ENCODE measurements at places on chromosomes 11 and 22. TPM values are rescaled to one million over a fixed set of nuclear protein-coding genes. Genes with fewer than 3 reads are reported as not detected.

GRCh38 chr22:49208768-49209252 lies 618.9 kb downstream of the BRD1 start:
- DNase-seq: no peak

DNA sequence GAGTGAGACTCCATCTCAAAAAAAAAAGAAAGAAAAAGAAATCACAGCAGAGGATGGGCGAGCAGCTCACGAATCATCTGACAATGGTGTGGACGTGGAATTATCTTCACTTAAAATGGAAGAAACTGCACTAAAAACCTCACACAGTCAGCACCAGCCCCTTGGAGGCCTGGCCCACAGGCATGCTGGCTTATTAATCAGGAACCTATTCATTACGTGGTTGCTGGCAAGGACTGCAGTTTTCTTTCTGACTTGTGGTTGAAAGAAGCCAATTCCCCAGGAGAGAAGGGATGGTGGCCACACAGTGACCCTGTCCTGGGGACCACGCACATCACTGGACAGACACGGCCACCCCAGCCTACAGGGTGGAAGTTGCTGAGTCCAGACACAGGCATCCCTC lies 401.1 kb downstream of the CTTN start:
- no peak for DNase-seq

DNA sequence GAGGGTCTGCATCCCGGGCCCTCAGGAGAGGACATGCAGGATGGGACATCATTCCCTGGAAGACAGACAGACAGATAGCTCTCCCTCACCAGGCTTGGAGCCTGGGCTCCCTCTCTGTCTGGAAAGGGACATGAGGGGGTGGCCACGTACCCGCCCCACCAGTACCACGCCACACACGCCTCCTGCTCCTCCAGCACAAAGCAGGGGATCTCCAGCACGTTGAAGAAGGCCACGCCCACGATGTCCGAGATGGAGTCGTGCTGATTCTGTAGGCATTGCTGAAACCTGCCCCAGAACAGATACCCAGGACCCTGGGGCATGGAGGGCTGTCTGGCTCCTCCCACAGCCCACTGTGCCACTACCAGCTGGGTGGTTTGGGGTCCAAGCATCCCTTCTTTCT lies 2.2 kb downstream of the PLA2G3 start:
- DNase-seq: no peak

DNA sequence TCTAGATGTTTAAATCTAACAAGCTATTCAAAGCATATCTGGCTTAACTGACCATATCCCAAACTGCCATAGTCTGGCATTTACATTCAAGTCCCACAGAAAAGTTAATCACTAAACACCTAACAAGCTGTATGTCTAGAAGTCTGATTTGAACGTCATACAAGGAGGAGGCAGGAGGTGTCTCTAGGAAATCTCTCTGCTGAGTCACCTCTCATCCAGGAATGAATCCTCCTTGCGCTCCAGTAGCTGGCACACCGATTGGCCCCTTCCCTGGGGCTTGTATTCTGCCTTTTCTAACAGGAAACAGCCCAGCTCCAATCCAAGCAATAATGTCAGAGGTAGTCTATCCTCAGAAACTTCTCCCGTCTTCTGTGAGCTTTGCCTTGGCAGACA lies 31.8 kb downstream of the FEZ1 start:
- no peak for DNase-seq

- no peak for DNase-seq
Observed at GRCh38 chr11:76794371-76795289, 11.5 kb downstream of the TSKU start.

DNA sequence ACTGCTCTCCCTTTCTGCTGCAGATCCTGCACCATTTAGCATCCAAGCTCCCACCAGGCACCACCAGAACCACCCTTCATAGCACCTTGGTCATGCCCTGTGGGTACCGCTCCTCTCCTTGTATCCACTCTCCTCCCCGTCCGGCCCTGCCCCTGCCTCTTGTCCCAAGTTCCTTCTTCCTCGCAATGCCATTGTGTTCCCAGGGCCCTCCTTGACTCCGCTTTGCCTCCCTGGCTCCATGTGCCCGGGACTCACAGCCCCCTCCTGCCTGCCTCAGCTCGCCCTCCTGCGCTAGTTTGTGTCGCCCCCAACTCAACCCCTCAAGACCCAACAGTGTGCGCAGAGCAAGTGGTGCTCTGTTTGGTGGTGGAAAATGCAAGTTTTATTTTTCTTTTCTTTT lies 10.8 kb downstream of the FADS2 start:
- DNase-seq: no peak

- DNase-seq: no peak
Observed at GRCh38 chr11:93196816-93197379, 893 bp downstream of the SLC36A4 start.

GRCh38 chr22:33070600-33070999 lies 12.4 kb upstream of the SYN3 start:
- DNase-seq: no peak

DNA sequence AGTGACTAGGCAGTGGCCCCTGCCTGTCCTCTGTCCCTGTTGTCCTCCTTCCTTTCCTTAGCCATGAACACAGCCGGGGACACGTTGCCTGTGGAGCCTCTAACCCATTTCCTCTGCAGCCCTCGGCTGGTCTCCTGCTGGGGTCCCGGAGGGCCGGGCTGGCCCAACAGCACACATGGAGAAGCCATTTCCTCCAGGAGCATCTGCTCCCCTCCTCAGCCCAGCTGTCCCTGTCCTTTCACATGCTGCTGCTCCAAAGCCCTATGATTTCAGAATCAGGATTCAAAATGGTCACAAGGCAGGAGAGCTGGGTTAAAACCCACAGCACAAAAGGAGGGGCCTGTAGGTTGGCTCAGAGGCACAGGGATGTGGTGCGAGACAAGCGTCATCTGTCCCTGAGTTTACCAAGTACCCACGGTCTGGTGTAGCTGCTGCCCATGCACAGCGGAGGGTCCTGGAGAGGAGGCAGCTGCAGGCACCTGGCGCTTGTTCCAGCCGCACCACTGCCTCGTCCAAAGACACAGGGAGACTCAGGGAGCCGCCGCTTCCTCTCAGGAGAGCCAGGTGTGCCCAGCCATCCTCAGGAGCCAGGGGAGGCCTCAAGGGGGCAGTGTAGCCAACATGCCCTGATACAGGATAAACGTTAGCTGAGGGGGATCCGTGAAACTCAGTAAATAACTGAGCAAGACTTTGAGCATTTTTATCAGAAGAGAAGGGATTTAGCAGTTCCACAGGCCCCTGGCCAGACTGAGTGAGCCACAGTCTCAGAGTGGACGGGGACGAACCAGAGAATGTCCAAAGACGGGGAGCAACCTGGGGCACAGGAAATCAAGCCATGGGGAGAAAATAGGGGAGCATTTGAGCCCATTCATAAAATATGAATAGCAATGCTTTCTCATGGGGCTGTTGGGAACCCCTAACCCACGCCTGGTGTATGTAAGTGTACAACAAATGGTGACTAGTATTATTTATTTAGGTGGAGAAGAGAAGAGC lies 3.9 kb upstream of the VSIG10L2 start:
- peak; percentile 56 for DNase-seq

GRCh38 chr11:78332174-78332866 lies 85.3 kb downstream of the GAB2 start:
- DNase-seq: no peak

DNA sequence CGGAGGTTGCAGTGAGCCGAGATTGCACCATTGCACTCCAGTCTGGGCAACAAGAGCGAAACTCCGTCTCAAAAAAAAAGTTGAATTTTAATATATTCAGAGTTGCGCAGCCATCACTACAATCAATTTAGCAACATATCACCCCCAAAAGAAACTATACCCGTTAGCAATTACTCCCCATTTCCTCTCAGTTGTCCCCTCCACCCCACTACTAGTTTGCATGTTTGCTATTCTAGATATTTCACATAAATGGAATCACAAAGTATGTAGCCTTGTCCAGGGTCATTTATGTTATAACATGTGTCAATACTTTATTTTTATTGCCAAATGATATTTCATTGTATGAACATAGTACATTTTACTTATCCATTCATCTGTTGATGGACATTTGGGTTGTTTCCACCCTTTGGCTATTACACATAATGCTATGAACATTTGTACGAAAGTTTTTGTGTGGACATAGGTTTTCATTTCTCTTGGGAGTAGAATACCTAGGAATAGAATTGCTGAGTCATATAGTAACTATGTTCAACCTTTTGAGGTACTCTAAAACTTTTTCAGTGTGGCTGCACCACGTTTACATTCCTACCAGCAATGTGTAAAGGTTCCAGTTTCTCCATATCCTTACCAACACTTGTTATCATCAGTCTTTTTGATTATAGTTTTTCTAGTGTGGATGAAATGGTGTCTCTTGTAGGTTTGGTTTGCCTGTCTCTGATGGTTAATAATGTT lies 2.2 kb downstream of the ZNF143 start:
- no peak for DNase-seq

- peak; percentile 70 for DNase-seq
Observed at GRCh38 chr11:35419184-35419829, at the start of gene SLC1A2. TSS of gene SLC1A2 (minus strand) at chr11:35419558. CDS start at chr11:35418966, 592 bp downstream.

MUC6 gene
- 90.2 TPM for total RNA-seq

ZNF74 gene
- 5.3 TPM for total RNA-seq

FGF19 gene
- total RNA-seq: not detected

OR56B1 gene
- total RNA-seq: not detected

C11orf16 gene
- not detected for total RNA-seq

PRG3 gene
- not detected for total RNA-seq

SAA2 gene
- 12.8 TPM for total RNA-seq

BIK gene
- 4.9 TPM for total RNA-seq

SYCE3 gene
- total RNA-seq: not detected

HEPN1 gene
- total RNA-seq: not detected

SLC22A25 gene
- not detected for total RNA-seq

Data from pancreas (tissue), 10 donors.